ENCODE measurements at places on chromosomes 2 and 18.
A peak's percentile ranks its signal among the peaks of the same experiment; 100 is the strongest.

DNA sequence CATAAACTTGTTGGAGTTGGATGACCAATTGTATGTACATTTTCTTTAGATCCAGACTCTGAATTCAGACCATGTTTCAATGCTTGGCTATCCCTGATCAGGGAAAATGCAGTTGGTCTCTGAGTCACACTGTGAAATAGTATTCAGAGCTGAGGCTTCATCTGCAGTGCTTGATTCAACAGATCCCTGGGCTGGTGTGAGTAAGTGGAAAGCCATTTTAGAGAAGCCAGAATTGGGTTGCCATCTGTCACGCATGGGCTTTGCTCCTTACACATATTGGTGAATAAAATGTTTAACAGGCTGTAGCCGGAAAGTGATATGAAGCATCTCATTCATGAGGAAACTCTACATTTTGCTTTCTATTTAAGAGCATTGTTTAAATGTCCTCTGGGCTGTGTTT lies 50.0 kb upstream of the ACYP2 start:
- DNase-seq = no peak

DNA sequence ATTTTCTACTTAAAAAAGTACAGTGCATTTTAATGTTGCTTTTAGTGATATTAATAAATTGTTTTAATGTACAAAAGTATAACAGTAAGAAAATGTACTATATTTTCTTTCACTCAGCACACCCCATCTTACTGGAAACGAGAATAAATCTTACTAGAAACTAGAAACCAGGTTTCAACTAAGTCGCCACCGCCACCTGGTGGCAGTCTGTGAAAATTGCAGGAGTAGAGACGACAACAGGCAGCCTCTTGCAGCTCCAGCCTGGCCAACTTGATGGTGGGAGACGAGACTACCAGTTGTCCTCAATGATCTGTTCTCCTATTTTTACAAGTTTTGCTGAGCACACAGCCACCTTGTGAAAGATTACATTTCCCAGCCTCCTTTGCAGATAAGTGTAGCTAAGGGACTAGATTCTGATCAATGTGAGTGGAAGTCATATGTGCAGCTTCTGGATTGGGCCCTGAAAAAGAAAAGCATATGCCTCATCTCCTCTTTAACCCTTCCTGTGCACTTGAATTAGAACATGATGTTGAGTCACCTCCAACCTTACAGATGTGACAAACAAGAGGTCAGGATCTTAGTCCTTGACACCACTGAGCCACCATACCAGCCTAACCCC lies 8.7 kb downstream of the OTOF start:
- peak; percentile 4 for DNase-seq

- DNase-seq = no peak
Measured at GRCh38 chr2:129248198-129248597, 731.3 kb upstream of the RAB6C start.

DNA sequence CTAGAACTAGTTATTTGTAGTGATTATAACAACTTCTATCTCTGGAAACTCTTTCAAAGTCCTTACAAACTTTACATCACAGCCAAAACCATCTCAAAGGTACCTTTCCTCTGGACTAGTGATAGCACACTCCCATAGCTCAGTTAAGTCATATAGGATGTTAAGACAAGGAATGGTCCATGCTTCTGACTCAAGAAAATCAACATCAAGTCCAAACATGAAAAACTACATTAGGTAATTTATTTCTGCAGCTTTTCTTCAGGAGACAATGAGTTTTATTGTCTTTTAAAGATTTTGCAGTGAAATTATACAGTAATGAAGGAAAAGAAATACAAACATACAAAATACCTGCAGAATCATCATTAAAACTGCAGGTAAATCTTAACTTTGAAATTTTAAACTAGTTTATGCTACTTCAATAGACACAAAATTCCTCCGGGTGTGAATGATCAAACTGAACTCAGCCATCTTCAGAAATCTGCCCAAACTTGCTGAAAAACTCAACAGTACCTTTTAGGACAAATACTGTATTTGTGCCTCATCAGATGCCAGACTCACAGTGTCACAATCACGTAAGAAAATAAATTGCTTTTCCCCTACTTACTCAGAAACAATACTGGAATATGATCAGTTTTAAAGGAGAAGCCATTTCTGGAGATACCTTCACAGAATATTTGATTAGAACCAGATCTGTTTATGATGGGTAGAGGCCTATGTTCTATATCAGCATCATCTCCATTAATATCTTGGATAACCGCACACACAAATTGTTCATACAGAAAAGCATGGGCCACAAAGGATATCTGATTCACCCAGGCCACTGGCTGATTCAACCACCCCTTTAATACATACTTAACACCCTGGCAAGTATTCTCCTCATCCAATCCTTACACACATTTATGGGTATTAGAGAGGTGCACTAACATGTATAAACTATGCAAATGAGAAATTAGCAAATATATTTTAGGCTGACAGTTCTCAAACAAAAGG lies 2.6 kb downstream of the TMEM131 start:
- DNase-seq = no peak

- no peak for DNase-seq
Measured at GRCh38 chr2:183868707-183869106, 729.6 kb upstream of the ZNF804A start.

DNA sequence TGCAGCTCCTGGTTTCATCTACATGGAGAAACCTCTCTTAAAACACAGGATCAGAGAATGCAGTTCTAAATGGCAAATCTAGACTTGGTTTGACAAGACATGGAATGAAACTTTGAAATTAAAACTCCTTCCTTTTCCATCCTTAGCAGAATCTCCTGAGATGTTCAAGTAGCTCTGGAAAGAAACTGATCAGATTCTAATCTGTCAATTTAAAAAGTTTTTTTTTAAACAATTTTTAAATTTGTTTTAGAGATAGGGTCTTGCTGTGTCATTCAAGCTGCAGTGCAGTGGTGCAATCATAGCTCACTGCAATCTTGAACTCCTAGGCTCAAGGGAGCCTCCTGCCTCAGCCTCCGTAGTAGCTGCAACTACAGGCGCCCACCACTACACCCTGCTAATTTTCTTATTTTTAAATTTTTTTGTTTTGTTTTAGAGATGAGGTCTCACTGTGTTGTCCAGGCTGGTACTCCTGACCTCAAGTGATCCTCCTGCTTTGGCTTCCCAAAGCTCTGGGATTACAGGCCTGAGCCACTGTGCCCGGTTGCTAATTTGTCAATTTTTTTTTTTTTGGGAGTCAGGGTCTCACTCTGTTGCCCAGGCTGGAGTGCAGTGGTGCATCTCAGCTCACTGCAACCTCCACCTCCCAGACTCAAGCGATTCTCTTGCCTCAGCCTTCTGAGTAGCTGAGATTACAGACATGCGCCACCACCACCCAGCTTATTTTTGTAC lies 216.7 kb downstream of the TGIF1 start:
- no peak for DNase-seq

GRCh38 chr2:30872797-30873196 lies 65.6 kb upstream of the CAPN13 start:
- no peak for DNase-seq

- no peak for DNase-seq
Measured at GRCh38 chr18:26482569-26482968, 65.8 kb downstream of the KCTD1 start.

DNA sequence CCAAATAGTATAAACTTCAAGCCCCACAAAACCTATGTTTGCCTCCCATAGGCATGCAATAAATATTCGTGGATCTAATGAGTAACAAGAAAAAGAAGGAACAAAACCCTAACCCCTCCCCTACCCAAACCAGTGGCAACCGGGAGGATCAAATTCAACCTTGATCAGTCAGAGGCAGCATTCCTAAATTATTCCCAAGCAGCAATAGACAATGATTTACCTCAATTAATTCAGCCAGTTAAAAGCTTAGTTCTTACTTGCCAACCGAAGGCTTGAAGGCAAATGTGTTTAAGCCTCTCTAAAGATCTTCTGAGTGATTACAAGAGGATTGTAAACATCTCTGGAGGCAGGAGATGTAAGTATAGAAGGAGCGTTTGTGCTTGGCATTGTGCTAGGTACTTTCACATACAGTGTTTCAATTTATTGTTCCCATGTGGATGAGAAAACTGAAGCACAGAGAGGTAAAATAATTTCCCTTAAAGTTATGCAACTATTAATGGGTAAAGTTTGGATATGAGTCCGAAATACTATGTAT lies 197.7 kb downstream of the MTX2 start:
- DNase-seq = no peak
